ENCODE measurements at places on chromosomes 1 and 21.

GRCh38 chr1:40628903-40629292 is 36.6 kb downstream of the RIMS3 start:
- no peak for DNase-seq

DNA sequence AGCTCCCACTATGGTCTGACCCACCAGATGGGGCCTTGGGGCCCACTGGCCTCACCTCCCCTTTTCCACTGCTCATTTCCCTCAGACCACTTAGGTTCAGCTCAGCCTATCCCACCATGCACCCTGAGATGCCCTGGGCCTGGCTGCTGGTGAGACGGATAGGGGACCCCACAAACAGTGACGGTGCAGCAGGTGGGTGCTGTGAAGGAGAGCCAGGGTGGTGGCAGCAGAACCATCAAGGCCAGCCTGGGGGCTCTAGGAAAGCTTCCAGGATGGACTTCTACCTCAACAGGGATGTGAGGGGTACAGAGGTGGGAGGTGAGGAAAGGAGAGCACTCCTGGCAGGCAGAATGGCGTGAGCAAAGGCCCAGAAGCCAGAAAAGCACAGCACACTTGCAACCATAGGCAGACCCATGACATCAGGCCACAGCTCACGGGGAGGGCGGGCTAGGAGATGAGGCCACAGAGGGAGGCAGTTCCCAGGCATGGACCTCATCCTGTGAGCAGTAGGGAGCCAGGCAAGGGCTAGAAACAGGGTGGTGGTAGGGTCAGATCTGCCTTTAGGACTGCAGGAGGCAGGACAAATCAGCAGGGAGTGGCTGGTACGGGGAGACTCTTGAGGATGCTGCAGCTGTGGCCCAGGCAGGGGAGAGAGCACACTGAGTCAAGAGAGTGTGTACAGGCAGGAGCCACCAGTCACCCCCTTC is 23.1 kb downstream of the CYB5RL start:
- no peak for DNase-seq

GRCh38 chr1:59750328-59751003 is 64.3 kb upstream of the HOOK1 start:
- no peak for DNase-seq

GRCh38 chr21:18265944-18266343 is 21.3 kb downstream of the CHODL start:
- no peak for DNase-seq

- peak; percentile 28 for DNase-seq
Observed at GRCh38 chr1:52836035-52836434, 6.5 kb upstream of the ZYG11A start.
